ENCODE measurements at places on chromosomes 1 and 21.

DNA sequence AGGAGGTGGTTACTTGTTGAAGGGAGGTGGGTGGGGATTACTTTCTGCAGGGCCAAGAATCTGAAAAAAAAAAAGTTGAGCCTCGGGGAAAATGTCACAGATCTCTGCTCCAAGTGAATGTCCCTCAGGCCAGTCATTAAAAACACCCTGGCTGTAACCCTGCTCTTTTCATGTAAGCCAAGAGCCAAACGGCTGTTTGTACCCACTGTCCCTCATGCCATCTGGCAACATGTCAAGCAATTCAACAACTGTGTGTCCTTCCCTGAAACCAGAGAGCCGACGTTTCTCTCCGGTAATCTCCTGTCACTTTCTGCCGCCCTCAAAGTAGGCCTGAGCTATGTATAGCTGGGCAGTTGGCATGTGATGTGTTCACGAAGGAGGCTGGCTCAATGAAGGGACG is 14.7 kb downstream of the CASQ2 start:
- no peak for DNase-seq

DNA sequence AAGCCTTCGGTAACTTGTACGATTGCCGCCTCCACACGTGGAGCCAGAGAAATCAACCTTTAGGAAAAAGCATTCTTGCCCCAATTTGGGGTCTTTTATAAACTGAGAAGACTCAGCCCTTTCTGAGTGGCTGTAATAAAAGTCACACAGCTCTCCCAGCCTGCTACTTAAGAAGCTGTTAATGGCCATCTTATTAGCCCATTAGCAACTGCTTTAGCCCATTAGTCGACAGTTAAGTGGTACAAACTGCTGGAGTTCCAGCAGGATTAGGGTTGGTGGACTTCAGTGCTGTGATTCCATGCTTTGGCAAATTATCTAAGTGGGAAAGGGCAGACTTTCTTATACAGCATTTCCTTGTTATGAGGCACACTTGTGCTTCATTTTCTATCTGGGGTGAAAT is 461.3 kb downstream of the RPS6KC1 start:
- DNase-seq: no peak

DNA sequence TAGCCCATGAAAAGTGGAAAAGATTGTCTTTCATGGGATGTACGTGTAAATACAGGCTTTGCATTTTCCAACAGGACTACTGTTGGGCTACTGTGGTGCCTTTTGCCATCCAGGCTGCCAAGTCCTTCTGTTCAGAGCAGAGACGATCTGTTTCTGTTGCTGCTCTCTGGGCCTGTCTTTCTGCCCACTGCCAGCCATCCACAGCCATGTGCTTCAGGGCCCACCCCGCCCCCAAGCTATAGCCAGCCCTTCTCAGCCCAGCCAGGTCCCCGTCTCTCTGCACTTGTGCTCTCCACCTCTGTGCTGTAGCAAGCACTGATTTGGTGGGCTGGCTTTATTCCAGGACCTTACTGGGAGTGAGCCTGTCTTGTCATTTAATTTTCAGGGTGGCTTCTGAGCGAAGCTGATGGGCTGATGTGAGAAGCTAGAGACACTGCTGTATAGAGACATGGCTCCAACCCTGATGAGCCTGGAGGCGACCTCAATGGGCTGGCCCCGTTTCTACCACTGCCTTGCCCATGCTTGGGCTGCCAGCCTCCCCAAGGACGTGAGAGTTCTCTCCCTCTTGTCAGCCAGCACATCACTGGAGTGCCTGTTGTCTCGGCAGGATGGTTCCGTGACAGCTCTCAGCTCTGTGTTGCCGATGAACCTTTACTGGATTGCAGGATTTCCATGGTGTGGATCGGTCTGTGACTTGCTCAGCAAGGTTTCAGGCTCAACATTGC is 137.8 kb downstream of the PEX14 start:
- DNase-seq: no peak

DNA sequence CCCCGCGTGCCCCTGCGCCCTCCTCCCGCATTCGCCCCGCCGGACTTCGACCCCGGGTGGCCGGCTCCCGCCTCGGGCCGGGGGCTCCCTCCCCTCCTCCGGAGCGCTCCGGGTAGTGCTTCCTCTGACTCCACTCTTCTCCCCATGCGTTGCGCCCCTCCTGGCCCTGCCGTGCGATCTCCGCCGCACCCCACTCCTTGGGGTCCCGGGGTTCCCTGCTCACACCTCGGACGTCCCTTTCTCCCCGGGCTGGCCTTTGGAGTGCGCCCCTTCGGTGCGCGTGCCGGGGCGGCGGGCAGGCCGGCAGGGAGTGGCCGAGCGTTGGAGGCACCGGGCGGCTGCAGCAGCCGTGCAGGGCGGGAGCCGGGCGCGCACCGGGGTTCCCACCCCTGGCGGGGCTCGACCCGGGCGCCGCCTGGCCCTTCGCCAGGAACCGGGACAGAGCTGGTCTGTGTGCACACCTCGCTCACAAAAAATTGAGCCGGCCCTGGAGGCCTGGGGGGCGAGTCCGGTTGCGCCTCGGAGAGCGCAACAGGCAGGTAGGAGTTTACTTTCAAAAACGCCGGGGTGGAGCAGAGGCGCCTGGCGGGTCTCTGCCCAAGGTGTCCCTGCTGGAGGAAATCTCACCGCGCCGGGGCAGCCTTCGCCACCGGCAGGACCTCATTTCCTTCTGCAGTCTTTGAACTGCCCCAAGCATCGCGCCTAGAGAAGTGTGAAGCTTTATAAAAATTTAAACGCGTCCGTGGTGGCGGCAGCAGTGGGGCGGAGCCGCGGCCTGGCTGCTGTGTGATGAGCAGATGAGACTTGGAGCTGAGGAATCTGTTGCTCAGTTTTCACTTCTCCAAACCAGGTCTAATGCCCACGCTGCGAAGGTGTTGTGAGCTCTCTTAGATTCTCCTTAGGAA is 650 bp downstream of the VANGL1 start:
- DNase-seq: no peak

- no peak for DNase-seq
These were observed 23.4 kb downstream of the KCNQ4 start for GRCh38 chr1:40806731-40807695.

DNA sequence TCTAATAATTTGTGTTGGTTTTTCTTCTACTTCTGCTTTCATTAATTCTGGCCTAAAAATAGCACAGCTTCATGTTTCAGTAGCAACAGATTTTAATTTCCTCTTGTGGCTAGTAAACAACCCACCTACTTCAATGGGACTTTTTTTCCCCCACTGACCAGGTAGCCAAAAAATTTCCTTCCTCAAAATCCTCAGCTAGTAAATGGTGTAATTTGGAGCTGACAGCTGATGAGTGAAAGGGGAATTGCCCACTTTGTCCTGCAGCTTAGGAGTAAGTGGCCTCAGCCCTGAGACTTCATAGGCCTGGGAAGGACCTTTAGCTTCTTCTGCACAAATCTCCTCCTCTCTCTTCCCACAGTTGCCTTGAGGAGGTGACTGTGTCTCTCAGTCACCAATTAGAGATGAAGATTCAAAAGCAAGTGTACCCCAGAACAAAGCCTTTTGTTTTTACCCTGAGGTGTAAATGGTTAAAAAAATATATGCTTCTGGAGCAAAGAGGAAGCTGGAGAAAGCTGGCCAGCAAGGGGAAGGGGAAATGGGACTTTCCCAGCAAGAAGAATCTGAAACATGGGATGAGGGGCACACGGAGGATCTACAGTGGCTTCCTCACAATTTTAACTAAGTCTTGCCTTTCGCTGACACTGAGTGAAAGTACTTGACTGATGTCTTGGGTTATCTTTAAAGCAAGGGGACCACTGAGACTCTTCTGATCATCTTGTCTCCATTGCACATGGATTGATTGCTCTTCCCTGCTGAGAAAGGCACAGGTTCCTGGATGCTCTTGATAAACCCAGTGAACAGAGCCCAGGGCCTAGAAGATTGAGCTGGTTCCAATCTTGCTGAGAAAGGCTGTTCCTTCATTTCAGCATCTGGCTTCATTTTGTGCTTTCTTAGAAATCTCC is 35.8 kb upstream of the VCAM1 start:
- DNase-seq: no peak

GRCh38 chr1:200779326-200779725 is 40.6 kb downstream of the CAMSAP2 start:
- DNase-seq: no peak

GRCh38 chr1:218377143-218377660 is 32.1 kb downstream of the TGFB2 start:
- DNase-seq: no peak

DNA sequence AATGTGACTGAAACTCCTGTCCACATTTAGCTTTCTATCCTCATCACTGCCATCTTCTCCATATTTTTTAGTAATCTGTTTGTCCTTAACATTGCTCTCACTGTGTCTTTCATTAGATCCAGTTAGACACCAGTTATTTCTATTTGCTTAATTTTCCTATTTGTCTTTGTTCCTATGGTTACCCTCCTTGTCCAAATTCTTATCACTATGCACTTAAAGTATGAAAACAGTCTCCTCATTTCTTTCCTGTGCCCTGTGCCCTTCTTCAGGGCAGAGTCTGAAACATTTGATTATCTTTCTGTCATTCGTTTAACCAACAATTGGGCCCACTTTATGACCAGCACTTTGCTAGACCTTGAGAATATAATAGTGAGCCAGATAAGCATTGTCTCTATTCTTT is 64.2 kb downstream of the SLC30A7 start:
- no peak for DNase-seq
